ENCODE measurements at places on chromosomes 5 and 9. TPM values are rescaled to one million over a fixed set of nuclear protein-coding genes. Genes with fewer than 3 reads are reported as not detected.

IL11RA gene
- 34.4 TPM for total RNA-seq

HSDL2 gene
- total RNA-seq = 14.1 TPM

MEF2C gene
- total RNA-seq = 0.33 TPM

LAMC3 gene
- 0.07 TPM for total RNA-seq

IFNA21 gene
- not detected for total RNA-seq

DNA sequence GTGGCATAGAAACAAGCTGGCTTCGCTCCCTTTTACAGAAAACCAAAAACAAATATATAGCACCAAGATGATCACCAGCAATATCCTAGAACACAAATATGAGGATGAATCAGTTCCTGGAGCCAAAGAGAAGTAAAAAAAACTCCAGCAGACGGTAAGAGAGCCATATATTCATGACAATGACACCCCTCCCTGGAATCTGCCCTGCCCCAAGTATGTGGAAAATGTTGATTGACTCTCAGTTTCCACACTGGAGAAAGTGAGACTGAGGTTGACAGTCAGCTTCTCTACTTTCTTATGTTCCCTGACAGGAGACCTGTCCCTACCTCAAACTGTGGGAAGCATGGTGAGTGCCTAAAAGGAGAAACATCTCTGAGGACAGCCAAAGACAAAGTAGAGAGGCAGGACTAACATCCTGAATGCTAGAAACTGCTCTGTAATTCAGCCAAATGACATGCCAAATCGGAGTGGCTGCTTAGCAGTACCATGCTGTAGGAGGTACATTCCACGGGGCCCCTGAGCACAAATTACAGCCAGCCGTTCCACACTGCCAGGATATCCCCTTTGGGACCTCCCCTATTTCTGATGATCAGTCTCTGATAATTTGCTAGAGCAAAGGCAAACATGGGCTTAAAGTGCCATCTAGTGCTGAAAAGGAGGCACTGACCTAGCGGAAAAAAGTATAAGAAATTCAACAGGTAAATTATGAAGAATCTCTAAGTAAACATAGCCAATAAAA, 424.0 kb upstream of the RGMB start:
- DNase-seq = no peak
- H3K27me3 ChIP-seq = peaks cover 2% of the 10 kb centered on the region
- no peaks in the 10 kb centered on the region for H3K4me1 ChIP-seq

GRCh38 chr9:33923079-33923478, 106.1 kb downstream of the UBE2R2 start:
- H3K27me3 ChIP-seq = no peaks in the 10 kb centered on the region
- H3K36me3 ChIP-seq = peaks cover 49% of the 10 kb centered on the region
- H3K4me3 ChIP-seq = no peak overlapping the region
- no peaks in the 10 kb centered on the region for H3K4me1 ChIP-seq
- no peak for DNase-seq

- no peak for DNase-seq
- H3K27me3 ChIP-seq = no peaks in the 10 kb centered on the region
- peaks cover 34% of the 10 kb centered on the region for H3K4me1 ChIP-seq
- no peak overlapping the region for H3K4me3 ChIP-seq
- no peak overlapping the region for H3K27ac ChIP-seq
These were observed 46.0 kb downstream of the AHRR start for GRCh38 chr5:367358-368130.

DNA sequence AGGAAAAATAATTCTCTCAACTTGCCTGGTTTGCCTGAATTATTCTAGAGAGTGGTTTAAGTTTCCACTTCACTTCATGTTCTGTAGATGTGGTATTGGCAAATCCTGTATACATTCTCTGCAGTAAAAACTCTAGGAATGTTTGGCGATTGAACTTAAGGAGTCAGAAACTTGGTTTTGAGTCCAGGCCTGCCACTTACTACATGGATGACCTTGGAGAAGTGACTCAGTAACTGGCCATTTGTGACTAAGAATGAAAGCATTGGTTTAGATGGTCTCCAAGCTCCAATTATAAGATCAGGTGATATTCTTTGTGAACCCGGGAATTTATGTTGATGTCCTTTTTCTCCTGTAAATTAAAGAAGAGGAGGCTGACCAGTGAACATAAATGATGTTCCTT, 233.8 kb downstream of the GAS1 start:
- H3K27me3 ChIP-seq = peaks cover 2% of the 10 kb centered on the region
- no peaks in the 10 kb centered on the region for H3K36me3 ChIP-seq
- no peak for DNase-seq

GRCh38 chr9:127197861-127198430, 66.6 kb upstream of the GARNL3 start:
- H3K4me1 ChIP-seq = peaks cover 4% of the 10 kb centered on the region
- H3K27ac ChIP-seq = no peak overlapping the region
- no peaks in the 10 kb centered on the region for H3K36me3 ChIP-seq
- no peak for DNase-seq
- H3K27me3 ChIP-seq = peaks cover 3% of the 10 kb centered on the region
- H3K4me3 ChIP-seq = no peak overlapping the region

DNA sequence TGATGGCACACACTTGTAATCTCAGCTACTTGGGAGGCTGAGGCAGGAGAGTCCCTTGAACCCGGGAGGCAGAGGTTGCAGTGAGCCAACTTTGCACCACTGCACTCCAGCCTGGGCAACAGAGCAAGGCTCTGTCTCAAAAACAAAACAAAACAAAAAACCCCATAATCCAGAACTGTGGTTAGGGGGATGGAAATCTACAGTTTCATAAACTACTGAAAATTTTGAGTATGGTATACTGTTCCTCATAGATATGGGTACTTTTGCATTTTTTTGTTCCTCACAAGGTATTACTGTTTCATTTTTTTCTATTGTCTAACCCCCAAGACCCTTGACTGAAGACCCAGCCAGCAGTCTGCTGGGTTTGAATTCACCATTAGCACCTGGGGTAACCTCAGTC, 52.2 kb upstream of the MAP3K1 start:
- DNase-seq = no peak
- H3K27ac ChIP-seq = no peak overlapping the region
- H3K4me3 ChIP-seq = no peak overlapping the region
- H3K4me1 ChIP-seq = peaks cover 6% of the 10 kb centered on the region

DNA sequence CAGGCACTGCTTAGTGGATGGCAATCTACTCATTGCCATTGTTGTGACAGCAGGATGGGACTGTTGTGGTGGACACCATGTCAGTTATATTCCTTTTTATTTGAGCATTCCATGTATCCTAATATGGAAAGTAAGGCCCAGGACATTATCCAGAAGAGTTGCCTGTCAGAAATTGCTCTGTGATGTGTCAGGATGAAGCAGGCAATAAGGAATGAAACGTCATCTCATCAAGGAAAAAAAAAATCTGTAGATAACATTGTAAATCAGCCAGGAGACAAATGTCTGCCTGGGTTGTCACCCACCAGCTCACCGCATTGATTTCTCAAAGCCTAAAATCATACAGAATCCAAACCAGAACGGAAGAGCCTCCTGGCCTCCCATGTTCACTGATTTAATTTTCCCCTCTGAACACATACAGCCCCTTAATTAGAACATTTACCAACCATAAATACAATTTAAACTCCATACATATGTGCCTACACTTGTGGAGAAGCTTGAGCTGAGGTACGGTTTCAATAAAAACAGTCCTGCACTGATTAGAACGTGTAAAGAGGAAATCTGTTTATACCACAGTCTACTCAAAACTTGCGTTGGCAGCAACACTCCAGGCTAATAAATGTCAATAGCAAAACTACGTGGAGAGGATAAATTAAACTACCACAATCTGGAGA, 73.9 kb downstream of the FOXD1 start:
- no peak overlapping the region for H3K27ac ChIP-seq
- peaks cover 67% of the 10 kb centered on the region for H3K27me3 ChIP-seq

All from activated CD4-positive, alpha-beta T cell treated with anti-CD3 and anti-CD28 coated beads, Interleukin-2, amount 10 ng/mL, durations not matched to agents 24 days and 14 days (primary cell).